ENCODE measurements at places on chromosomes 2 and 18. TPM values are rescaled to one million over a fixed set of nuclear protein-coding genes. Genes with fewer than 3 reads are reported as not detected.

DLX1 gene
- 0.38 TPM for total RNA-seq

RNF152 gene
- total RNA-seq: 33.3 TPM

MEP1B gene
- total RNA-seq: 0.12 TPM

POU3F3 gene
- 2.3 TPM for total RNA-seq

FEV gene
- total RNA-seq: not detected

NT5DC4 gene
- not detected for total RNA-seq

CHRNG gene
- total RNA-seq: not detected

ZNF532 gene
- 39.8 TPM for total RNA-seq

CDH20 gene
- not detected for total RNA-seq

VIT gene
- total RNA-seq: 0.15 TPM
